Activated T-cell treated with anti-CD3 and anti-CD28 coated beads, Interleukin-2, amount 50 U/mL, for 48 hours (primary cell): ENCODE measurements at places on chromosomes 1 and 21.

- DNase-seq = no peak
These were observed 277.6 kb downstream of the PTBP2 start for GRCh38 chr1:96999191-96999590.

DNA sequence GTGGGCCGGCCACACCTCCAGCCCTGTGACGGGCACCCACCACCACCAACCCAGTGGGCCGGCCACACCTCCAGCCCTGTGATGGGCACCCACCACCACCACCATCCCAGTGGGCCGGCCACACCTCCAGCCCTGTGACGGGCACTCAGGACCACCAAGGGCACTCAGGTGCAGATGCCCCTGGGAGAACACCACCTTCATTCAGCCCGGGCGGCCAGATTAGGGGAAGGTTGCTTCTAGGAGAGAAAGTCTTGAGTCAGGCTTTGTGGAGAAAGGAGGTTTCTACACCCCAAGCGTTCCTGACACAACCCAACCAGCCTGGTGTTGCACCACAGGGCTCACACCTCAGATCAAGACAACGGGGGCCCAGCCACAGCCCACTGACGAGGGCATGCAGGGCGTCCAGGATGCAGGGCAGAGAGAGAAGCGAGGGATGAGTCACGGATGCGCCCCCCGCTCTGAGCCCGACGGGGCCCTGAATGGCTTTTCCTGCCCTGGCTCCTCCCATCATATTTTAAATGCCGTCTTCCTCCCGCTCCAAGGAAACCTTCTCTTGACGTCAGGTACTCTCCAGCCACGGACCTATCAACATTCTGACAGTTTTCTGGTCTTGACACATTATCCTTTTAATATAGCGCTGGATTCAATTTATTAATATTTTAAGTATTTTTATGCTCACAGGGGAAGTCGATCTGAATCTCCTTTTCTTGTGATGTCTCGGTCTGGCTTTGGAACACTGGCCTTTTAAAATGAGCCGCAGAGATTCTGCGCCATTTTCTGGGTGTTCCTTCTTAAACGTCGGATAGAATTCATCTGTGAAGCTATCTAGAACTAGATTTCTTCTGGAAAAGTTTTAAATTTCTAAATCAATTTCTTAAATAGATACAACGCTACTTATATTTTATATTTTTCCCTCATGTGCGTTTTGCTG, 631 bp upstream of the SPATC1L start:
- DNase-seq = peak; percentile 80

- DNase-seq = no peak
These were observed 1.2 kb downstream of the RSRP1 start for GRCh38 chr1:25245809-25246599.

DNA sequence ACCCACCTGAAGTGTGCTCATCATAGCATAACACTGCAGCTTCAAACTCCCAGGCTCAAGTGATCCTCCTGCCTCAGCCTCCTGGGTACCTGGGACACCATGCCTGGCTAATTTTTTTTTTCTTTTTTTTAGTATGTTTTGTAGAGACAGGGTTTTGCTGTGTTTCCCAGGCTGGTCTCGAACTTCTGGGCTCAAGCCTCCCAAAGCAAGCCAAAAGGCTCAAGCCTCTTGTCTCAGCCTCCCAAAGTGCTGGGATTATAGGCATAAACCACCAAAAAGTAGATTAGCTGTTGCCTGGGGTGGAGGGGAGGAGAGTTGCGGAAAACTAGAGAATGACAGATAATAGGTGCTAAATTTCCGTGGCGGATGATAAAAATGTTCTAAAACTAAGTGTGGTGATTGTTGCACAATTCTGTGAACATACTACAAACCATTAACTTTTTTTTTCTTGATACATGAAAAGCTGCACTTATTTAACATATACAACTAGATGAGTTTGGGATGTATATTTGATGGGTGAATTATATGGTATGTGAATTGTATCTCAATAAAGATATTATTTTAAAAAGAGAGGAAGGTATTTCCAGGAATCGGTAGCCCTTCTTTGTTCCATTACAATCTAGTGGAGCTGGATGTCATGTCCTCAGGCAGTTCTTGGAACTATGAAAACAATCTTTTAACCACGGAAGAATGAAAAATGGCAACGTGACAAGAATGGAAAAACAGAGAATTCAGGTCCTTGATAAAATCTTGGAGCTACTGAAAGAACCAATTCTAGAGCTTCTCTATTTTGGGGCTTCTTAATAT, 27.3 kb upstream of the MED18 start:
- no peak for DNase-seq

DNA sequence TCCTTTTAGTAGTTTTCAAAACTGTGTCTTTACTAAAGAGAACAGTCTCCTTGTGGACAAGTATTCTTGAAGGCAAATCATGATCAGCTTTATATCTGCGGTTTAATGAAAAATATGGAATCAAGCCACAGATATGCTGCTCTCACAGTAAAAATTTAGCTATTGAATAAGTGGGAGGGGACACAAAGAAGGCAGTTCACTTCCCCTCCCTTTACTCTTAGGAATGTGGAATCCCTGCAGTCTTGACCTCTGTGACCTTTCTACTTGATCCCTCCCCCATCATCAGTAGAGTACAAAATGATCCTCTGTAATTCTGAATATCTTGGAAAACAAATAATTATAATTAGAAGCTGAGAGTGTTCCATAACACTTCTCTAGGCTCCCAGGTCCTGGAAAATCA, 136.7 kb upstream of the HOOK1 start:
- DNase-seq = no peak

DNA sequence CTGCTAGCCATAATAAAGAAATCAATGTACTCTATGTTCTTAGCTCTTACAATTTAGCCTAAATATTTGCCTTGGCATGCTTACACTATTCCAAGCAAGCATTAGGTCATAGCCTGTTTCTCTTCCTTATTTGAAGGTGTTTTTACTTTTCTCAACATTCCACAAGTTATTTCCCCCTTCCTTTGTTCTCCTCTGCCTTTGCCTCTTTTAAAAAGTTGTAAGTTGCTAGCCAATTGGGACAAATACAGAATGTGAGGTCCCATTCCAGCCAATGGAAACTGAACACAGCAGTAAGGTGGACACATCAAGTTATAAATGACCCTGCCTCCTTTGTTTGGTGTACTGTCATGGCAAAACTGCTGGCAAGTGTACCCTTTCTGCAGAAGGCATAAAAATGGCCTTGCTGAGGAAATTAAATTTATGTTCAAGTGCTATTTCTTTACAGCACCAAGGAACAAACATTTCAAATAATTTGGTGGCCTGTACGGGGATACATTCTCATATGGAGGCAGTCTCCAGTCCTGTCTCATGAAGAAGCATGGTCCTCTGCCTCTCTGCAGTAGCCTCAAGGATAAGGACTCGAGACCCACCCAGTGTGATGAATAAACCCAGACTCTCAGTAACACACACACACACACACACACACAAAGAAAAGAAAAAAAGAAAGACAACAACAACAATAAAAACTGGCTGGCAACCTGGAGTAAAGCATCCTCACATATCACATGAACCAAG, 28.8 kb upstream of the FMO1 start:
- no peak for DNase-seq

DNA sequence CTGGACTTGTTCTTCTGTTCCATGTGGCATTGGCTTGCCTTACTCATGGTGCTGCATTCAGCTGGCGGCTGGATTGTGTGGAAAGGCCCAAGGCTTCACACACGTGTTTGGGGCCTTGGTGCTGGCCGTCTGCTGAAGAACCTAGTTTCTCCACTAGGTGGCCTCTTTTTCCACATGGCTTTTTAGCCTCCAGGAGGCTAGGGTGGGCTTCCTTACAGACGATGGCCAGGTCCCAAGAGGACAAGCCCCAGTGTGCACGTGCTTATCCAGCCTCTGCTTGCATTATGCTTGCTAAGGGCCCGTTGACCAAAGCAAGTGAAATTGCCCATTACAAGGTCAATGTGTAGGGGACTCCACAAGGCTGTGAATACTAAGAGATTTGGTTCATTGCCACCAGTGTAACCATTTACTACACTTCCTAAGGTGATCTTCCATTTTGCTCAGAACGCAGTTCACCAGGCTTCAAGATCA, 47.5 kb upstream of the FOXO6 start:
- peak; percentile 35 for DNase-seq

DNA sequence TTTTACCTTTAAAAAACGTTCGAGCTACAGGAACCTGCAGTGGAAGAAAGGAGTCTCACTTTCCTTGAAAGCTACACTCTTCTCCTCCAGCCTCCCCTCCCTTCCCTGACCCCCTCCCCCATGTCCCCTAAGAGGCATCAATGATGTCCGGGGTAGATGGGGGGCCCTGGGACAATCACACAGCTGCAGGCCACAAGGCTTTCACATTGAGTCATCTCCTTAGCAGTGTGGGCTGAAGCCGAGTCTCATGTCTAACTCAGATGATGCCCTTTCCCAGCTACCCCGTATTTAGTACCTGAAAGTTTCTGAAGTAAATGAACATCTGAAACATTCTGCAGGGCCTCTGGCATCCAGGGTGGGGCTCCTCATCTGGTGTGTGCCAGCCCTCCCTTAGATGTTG, 6.3 kb upstream of the GPR25 start:
- peak; percentile 69 for DNase-seq

DNA sequence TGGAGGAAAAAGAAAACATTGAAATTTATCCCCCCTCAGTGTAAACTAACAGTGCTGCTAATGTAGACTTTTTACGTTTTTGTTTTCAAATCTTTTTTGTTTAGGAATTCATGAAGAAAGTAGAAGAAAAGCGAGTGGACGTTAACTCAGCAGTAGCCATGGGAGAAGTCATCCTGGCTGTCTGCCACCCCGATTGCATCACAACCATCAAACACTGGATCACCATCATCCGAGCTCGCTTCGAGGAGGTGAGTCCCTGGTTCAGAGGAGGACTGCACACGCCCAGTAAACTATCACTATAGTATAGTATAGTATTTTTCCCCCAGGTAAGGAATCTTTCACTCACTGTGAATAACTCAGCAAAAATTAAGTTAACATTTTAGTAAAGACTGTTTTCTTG, 37.8 kb upstream of the BMP8A start:
- no peak for DNase-seq

DNA sequence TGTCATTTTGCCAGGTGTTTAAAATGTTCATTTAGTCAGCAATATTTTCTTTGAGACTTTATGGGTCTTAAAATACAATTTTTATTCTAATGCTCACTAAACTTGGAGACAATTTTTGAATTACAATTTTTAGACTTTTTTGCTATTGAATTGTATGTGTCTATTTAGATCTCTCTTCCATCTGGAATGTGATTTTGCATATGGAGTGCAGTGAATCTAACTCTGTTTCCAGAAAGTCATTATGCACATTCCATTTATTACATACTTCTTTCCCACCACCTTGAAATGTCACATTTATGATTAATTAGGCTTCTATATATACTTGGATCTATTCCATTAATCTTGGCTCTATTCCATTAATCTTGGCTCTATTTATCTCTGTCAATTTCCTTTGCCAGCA, 5.6 kb upstream of the TSPEAR start:
- no peak for DNase-seq

DNA sequence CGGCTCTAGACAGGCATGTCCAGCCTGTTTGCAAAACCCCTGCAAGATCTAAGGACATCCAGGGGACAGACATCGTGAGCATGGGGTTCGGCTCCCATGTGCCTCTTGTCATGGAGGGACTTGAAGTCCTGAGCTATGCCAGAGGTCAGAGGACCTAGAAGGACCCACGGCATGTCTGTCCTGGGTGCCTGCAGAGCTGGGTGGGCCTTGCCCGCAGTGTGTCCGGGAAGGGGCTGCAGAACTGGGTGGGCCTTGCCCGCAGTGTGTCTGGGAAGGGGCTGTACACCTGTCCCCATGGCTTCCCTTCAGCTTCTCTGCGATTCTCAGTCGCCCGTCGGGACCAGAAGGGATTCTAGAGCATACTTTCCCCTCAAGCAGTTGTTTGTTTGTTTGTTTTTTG, 20.0 kb upstream of the TRAPPC10 start:
- DNase-seq = no peak

DNA sequence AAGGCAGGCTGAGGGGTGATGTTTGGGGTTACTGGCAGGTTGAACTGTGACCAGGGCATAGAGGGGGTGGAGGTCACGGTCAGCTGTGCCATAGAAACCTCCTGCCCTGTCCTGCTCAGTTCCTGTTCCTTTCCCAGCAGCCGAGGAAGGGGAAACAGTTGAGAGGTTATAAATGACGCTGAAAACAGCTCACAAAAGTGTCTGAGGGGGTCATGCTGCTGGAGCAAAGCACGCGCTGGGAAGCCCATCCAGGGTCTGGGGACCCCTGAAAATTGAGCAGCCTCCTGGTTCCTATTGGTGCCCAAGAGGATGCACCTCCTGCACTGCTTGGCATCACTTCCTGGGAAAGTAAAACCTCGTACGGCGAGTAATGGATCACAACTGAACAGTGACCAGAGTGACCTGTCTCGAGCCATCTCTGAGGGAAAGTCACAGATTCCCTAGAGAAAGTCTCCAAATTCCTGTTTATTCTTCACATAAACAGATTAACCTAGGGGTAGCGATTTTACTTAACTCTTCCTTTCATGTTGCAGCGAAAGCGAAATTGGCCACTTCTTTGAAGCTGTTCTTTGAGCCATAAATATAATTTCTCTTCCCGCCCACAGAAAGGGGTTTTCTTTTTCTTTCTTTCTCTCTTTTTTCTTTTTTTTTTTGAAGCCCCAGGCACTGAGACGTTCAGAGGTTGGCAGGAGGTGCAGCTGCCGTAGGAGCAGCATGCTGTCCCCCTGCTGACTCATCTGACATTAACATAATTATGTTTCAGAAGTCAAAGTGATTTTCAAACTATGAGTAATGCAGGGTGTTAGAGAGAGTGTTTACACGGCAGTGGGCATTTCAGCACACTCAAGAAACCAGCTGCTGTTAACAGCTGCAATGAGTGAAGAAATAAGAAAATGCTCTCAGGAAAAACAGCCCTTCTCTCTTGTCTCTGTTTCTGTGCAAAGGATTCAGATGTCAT, 41.8 kb upstream of the ATF3 start:
- DNase-seq = peak; percentile 68
